AG04450 (cell line): ENCODE measurements at places on chromosomes 1 and 21. TPM values are rescaled to one million over a fixed set of nuclear protein-coding genes. Genes with fewer than 3 reads are reported as not detected.
A peak's percentile ranks its signal among the peaks of the same experiment; 100 is the strongest.

GRCh38 chr1:29119121-29119929 lies 4.4 kb downstream of the TMEM200B start:
- no peak for DNase-seq

DNA sequence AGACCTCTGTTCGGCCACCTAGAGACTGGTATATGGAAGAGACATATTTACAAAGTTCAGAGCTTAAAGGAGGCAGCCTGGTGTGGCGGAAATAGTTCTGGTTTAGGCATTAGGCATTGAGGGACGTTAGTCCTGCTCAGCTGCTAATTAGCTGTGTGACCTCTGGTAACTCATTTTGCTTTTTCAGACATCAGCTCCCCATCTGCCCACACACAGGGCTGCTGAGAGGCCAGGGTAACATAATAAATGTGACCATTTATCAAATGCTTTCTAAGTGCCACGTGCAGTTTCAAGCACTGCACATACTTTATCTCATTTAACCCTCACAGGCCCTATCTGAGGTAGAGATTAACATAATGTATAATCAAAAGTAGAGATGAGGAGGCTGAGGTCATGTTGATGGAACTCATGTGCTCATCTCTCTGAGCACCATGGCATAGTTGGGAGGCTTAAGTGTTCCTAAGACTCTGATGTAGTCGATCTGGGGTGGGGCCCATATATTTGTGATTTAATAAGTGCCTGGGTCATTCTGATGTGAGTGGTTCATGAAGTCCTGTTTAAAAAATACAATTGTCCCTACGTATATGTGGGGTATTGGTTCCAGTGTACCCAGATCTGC lies 267.2 kb upstream of the PLXNA2 start:
- DNase-seq: no peak

The HES5 gene
- polyA plus RNA-seq: not detected in 2 replicates

The ATP1A4 gene
- polyA plus RNA-seq: not detected in 2 replicates

The GPR61 gene
- polyA plus RNA-seq: not detected in 2 replicates

The CASQ1 gene
- polyA plus RNA-seq: 0.17 and 0.20 TPM in 2 replicates

- DNase-seq: peak; percentile 47
Observed at GRCh38 chr1:43073490-43074230, 98.4 kb downstream of the EBNA1BP2 start.

GRCh38 chr1:221823149-221823548 lies 81.3 kb upstream of the DUSP10 start:
- DNase-seq: no peak

- no peak for DNase-seq
Observed at GRCh38 chr1:185674201-185674600, 60.0 kb upstream of the HMCN1 start.

GRCh38 chr1:190754666-190755065 lies 277.0 kb upstream of the BRINP3 start:
- DNase-seq: peak; percentile 13

DNA sequence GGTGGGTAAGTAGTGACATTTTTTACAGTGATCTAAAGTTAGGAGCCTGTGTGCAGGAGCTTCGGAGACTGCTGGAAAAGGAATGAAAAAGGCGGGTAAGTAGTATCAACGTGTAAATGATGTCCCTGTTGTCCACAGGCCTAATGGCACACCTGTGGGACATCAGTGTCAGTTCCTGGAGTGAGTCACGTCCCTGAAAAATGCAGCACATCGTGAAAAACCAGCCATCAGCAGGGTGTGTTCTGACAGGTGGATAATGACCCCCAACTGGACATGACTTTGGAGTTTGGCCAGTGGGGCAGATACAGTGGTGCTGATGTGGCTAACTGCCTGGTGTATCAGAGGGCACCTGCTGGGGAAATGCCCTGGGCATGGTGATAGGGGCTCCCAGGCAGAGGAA lies 12.0 kb upstream of the PRDM15 start:
- DNase-seq: no peak

- no peak for DNase-seq
Observed at GRCh38 chr1:30735124-30735523, 11.7 kb upstream of the MATN1 start.

DNA sequence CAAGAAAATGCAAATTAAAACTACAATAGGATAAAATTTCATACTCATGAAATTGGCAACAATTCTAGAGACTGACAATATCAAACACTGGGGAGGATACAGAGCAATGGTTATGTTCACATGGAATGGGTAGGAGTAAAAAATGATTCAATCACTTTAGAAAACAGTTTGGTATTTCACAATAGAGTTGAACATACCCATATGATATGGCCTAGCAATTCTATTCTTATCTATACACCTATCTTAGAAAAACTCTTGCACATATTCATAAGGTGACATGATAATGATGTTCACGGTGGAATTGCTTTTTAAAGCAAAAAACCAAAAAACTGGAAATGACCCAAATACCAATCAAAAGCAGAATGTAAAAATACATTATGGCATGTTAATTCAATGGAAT lies 28.7 kb downstream of the PHC2 start:
- no peak for DNase-seq

The IQGAP3 gene
- 6.2 and 6.3 TPM in 2 replicates for polyA plus RNA-seq

DNA sequence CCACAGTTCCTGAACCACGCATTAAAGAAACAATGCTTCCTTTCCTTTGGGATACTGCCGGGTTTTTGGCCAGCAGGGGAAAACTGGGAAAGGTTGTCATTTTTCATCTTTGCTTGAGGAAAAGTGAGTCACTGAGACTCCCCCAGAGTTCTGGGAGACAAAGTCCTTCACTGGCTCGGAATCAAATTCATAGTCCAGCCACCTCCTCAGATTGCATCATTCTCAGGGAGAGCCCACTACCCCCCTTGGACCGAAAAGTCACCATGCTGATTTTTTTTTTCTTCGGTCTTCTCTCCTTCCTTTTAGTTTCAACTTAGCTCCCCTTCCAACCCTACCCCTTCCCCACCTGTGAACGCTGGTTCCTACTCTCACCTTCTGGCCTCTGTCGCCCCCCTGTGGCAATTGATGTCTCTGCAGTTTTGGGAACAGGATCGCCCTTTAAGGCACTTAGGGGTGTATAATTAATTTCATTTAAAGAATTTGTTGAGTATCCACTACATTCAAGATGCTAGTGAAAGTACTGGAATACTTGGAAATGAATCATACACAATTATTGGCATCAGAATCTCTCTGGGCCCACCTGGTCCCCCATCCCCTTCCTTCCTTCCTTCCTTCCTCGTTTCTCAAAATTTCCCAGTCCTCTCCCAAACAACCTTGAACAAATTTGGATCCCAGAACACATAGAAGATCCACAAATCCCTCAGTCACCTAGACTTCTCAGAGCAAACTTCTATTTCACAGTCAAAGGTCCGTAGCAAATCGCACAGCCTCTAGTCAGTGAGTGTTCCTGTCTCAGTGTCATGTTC lies 6.9 kb downstream of the ACKR1 start:
- DNase-seq: no peak

The FYB2 gene
- not detected in 2 replicates for polyA plus RNA-seq

- no peak for DNase-seq
Observed at GRCh38 chr1:161111527-161111926, 6.3 kb downstream of the PFDN2 start.

GRCh38 chr1:218694636-218695035 lies 349.5 kb downstream of the TGFB2 start:
- no peak for DNase-seq

DNA sequence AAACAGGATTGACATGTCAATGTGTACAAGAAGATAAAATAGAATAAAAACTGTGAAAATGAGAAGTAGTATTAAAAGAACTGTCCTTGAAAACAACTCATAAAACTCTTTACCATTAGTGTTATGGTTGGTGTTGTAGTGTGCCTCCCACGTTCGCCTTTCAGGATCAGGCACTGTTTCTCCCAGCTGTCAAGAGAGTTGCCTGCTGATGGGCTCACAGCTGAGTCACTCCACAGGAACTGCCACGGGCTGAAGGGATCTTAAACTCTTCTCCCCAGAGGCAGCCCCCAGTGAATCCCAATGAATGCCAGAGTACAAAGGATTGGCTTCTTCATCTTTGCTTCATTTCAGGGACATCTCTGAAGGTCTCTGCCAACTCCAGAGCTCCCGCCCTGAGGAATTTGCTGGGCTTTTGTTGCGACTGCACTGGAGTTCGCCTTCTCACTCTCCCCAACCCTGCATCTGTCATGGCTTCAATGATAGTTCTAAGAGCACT lies 119.6 kb downstream of the ADGRL2 start:
- peak; percentile 38 for DNase-seq

The CLEC20A gene
- polyA plus RNA-seq: not detected in 2 replicates

GRCh38 chr1:223842784-223843183 lies 3.0 kb downstream of the TP53BP2 start:
- DNase-seq: no peak

DNA sequence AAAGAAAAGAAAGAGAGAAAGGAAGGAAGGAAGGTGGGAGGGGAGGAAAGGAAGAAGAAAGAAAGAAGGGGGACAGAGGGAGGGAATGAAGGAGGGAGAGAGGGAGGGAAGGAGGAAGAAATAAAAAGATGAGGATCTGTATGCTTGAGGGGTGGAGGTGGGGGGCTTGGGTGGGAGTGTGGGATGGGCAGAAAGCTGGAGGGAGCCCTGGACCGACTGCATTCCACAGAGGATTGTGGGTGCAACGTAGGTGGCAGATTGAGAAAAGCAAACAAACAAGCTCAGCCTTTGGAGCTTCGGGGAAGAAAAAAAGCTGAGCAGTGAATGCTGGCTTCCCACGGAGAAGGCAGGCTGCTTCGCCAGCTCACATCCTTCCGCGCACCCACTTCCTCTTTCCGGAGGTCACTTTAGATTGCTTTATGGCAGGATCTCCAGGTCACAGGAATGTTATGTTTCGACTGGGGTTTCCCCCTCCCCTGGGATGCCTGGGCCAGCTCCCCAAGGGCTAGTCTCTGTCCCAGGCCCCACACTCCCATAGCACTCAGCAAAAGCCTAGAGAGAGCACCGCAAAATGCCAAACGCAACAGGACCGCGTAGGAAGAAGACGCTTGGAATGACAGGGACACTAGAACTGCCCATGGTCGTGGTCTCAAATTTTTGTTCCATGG lies 20.7 kb upstream of the LGALS8 start:
- peak; percentile 47 for DNase-seq

The PIGR gene
- not detected in 2 replicates for polyA plus RNA-seq

GRCh38 chr1:91997607-91998195 lies 32.1 kb upstream of the EPHX4 start:
- peak; percentile 30 for DNase-seq

- DNase-seq: no peak
Observed at GRCh38 chr1:14071581-14071980, 371.6 kb downstream of the PRDM2 start.

The AADACL3 gene
- not detected in 2 replicates for polyA plus RNA-seq

GRCh38 chr21:24693779-24694178 lies 913.5 kb downstream of the MRPL39 start:
- DNase-seq: no peak

DNA sequence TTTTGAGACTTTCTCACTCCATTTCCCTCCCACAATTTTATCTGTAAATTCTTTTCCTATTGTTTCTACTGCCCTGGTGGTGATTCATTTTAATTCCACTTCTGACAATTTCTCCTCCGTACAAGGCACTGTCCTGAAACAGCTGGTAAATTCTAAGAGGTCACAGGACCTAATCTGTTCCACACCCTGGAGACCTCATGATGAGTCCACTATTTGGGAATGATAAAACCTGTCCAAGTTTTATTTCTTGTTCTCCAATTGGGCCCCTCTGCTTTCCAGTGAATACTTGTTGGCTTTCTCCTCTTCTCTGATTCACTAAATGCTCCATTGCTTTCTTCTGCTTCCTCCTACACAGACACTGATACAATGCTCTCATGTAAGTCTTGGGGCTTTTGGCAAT lies 343.1 kb upstream of the DUSP10 start:
- no peak for DNase-seq

DNA sequence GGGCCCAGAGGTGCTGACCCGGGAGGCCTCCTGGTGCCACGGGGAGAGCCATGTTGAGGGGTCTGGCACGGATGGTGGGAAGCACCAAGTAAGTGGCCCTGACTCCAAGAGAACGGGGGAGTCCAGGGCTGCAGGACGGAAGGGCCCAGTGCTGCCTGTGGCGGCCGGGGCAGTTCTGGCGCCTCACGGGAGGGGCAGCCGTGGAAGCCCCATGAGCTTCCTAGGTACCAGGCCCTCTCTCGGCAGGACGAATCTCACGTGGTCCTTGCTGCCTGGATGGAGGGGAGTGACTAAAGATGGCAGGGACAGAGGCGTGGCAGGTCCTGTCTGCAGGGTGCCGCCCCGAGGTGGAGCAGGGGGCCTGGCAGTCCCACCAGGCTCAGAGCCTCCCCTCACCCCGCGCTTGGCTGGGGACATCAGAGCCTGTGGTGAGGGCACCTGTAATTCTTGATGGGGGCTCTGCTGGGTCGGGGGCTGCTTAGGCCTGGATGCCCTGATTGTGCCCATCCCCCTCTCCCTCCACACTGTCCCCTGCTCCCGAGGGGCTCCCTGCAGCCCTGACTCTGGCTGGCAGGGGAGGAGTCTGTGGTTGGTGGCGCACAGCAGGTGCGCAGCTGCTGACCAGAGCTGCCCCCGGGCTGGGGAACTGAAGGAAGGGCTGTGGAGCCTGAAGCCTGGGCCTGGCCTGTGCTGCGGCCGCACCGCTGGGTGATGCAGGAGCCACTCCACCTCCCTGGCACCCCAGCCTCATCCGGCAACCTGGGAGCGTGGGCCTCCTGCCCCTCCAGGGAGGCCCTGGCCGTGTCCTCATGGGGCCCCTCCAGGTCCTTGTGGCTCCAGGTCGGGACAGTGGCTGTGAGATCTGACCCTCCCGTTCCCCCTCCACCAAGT lies 31.4 kb downstream of the POFUT2 start:
- no peak for DNase-seq

GRCh38 chr1:178947677-178947981 lies 76.8 kb upstream of the ANGPTL1 start:
- DNase-seq: no peak

DNA sequence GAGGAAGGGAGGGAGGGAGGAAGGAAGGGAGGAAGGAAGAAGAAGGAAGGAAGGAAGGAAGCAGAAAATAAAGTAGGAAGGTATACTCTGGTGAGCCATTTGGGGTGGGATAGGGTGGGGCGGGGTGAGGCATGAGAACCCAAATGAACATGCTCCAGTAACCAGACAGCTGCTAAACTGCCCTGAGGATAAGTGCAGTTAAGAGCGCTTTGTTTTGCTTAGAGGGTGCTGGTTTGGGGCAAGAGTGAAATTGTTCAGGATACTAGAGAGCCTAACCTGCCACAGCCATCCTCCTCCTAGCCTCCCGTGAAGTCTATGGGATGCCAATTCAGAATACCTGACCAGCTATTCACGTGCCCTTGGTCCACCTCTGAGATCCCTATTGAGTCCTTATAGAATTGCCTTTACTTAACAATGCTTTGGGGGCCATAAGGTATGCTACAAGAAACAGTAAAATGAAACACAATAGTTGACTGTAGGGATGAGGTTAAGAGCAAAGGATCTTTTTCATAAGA lies 59.0 kb upstream of the ATF3 start:
- no peak for DNase-seq

DNA sequence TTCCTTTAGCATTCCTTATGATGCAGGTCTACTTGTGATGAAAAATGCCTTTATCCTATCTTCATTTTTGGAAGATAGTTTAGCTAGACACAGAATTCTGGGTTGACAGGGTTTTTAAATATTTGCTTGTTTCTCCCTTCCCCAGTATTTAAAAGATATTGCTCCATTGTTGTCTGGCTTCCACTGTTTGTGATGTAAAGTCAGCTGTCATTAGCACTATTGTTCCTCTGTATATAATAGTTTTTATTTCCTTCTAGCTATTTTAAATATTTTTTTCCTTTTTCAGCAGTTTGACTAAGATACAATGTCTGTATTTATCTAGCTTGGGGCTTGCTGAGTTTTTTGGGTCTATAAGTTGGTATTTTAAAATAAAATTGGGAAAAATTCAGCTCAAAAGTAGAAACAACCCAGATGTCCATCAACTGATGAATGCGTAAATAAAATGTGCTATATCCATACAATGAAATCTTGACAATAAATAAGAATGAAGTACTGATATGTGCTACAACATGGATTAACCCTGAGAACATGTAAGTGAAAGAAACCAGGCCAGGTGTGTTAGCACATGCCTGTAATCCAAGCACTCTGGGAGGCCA lies 11.2 kb downstream of the IFT25 start:
- DNase-seq: no peak
